NCI-H2081 treated with DMSO at 0.1 percent for 48 hours (cell line): ENCODE measurements at places on chromosomes 1 and 21.

GRCh38 chr1:36446746-36447145, 3.5 kb downstream of the OSCP1 start:
- DNase-seq = no peak

DNA sequence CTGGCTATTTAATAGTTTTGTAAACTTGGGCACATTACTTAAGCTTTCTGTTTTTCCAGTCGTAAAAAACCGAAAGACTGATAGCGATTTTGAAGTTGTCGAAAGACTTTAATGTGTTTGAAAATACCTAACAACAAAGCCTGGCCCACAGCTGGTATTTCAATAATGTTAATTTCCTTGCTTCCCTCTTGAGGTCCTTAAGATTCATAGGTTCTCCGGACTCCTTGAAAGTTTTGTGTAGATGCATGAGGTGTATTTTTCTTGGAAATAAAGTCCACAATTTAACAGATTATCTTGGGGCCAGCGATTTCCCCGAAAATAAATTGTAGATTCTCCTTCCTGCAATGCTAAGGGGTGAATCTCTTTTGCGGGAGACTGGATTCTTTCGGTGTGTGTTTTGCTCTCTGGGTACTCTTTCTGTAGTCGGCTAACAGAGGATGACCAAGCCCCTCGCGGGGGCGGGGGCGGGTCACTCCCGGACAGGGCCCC, 735 bp upstream of the YTHDF2 start:
- no peak for DNase-seq

DNA sequence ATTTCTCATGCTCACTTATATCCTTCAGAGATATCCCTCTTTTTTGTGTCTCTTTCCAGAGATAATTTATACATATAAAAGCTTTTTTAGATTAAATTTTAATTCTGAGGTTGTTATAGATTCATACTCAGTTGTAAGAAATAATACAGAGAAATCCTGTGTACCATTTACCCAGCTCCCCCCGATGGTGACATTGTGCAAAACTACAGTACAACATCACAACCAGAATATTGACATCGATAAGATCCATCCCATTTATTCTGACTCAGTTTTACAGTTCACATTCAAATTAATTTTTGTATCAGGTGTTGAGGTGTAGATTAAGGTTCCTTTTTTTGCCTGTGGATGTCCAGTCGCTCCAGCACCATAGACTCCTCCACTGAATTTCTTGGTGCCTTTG, 14.3 kb downstream of the DMRTB1 start:
- no peak for DNase-seq

DNA sequence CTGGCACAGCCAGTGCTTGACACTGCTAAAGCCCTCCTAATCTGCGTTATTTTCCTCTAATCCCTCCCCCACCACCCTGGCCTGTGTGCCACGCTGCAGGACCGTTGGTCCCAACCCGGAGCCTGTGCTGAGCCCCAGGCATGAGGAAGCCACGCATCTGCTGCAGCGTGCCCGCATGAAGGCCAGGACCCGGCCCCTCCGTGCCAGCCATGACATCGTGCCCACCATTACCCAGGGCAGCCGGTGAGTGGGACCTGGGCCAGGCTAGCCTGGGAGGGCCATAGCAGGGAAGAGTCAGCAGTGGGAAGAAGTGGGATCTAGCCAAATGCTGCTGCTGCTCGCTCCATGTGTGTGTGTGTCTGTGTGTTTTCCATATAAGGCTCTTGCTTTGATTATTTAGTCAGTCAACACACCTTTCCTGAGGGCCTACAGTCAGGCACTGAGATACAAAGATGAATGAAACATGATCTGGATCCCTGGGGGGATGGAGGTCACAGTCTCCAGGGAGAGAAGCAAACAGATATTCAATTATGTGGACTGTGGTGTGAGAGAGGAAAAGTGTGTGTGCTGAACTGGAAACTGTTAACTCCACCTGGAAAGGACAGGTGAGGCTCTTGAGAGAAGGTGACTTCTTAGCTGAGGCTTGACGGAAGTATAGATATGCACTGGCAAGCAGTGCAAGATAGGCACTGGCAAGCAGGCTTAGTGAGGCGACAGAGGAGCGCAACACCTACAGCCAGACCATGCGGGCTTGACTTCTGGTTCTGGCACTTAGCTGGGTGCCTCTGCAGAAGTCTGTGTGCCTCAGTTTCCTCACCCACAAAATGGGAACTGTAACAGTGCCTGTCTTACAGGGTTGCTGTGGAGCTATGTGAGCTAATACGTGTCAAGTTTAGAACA, 15.9 kb downstream of the KIAA1614 start:
- no peak for DNase-seq

DNA sequence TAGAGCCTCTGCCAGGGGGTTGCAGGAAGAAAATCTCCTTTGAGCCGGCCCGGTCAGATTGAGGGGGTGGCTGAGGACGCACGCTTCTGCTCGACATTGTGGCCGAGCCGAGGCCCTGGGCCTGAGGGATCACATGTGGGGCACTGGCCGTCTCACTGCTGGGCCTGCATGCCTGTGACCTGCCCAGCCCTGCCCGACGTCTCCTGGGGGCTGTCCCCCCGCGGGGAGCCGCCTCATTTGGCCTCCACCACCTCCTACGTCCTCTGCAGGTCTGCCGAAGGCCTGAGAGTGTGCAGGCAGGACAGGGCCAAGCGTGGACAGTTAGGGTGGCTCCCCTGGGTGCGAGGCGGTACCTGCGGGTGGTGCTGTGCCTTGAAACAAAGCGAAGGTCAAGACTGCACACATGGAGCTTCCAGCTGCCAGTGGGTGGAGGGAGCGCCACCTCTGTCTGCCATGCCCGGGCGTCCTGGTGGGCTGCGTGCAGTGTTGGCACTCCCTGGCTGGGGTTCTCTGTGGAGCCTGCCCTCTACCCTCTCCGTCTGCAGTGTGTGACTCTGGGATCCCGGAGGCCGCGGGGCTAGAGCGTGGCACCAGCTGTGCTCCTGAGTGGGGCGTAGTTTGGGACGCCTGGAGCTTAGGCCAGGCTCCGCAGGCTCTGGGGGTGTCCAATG, 51.7 kb downstream of the PCNT start:
- no peak for DNase-seq

DNA sequence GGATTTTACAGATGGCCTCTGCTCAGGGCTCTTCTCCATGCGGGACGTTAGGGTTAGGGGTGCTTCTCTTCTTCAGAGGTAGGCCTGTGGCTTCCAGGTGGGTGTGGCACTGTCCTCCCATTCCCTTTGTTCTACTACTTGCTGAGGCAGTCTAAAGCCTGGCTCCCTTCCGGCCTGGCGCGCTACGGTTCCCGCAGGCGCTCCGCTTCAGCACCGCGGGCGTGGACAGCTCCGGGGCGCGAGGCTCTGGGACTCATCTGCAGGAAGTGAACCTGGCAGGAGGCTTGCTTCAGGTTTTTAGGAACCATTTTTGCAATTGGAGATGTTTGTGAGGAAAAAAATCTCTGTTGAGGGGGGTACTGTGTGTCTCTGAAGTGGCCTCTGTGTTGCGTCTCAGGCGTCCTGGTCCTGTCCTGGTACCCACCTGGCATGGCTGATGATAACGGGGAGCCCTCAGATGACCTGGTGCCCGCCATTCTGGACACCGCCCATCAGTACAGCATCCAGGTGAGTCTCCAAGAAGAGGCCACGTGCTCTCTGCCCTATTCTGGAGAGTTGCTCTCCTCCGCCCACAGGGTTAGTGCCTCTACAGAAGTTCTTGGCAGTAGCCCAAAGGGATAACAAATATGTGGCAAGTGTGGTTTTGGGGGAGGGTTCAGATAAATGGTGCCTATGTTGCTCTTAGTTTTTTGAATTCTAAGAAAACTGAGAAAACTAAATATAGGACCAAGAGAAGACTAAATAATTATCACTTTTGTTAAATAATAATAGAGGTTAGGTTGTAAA, 1.9 kb downstream of the MANEAL start:
- peak; percentile 31 for DNase-seq

GRCh38 chr1:157132616-157133167, 5.5 kb downstream of the ETV3 start:
- DNase-seq = no peak

DNA sequence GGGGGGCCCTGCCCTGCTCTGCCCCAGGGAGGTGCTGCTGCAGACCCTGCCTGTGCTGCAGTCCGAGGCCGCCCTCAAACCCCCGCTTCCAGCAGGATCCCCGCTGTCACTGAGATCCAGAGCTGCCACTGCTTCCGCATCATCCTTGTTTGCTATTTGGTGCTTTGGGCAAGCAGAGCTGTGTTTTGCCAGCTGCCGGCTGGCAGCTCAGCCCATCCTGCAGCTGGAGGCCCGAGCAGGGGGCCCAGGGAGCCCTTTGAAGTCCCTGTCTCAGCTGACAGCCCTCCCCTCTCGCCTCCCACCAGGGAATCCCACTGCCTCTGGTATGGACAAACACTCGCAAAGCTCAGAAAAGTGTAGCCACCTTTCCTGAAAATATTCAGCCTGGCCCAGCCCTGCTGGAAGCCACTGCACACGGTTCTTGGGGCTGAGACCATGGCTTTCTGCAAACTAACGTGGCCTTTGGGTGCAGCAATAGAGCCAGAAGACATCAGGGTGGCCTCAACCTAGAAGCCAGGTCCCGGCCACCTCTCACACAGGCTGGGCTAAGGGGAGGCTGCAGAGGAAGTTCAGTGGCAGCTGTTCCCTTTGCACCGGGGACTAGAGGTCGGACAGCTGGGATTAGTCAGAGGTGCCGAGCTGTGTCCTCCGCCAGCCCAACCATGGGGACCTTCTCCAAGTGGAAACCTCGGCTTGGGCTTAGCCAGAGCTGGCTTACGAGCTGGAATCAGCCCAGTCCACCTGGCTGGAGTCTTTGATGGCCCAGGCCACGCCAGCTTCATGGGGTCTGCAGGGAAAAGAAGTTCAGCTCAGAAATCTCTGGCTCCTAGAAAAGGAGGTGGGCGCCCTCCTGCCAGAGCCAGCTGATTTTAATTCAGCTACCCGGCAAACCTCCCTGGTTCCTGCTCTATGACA, 107.1 kb downstream of the SPSB1 start:
- DNase-seq = peak; percentile 69

GRCh38 chr1:61523229-61523628, 201.7 kb downstream of the TM2D1 start:
- no peak for DNase-seq

DNA sequence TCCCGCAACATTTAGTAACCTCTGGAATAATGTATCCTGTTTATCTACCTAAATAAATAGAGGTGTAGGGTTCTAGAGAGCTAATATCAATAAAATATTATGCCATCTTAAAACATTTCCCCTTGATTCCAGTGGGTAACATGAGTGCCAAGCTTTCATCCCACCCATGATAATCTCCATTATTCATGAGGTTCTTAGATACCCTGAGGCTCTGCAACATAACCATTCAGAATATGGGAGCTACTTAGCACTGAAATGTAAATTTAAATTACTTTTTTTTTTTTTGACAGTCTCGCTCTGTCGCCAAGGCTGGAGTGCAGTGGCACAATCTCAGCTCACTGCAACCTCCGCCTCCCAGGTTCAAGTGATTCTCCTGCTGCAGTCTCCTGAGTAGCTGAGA, 832.7 kb downstream of the BRINP3 start:
- DNase-seq = no peak

DNA sequence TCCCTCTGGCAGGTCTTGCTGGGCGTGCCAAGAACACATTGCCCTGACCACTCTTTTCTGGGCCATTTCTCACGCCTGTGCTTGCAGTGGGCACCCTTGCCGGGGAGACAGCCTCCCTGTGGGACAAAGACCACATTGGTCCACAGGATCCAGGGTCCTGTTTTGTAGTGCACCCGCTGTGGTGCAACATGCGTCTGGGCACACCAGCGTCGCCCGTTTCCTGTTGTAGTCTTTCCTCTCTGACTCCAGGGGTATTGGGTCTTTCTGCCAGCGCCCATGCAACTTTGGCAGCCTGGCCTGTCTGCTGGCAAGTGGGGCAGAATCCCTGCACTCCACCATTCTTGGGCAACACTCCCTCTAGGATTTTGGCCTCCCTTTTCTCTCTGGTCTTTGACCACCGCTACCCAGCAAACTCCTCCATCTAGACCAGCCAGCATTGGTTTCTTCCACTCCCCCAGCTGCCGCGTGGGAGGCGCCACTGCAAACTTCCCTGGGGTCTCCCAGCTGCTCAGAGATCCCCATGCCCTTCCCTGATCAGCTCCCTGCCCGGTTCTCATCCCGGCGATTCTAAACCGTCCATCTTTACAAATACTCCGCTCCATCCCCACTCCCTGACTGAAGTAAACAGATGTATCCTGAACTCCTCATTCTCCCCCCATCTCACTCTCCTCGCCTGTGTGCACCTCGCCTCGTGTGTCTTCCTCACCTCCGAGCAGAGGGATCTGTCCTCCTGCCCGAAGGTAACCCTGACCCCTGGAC, 1.2 kb upstream of the TPRG1L start:
- no peak for DNase-seq

DNA sequence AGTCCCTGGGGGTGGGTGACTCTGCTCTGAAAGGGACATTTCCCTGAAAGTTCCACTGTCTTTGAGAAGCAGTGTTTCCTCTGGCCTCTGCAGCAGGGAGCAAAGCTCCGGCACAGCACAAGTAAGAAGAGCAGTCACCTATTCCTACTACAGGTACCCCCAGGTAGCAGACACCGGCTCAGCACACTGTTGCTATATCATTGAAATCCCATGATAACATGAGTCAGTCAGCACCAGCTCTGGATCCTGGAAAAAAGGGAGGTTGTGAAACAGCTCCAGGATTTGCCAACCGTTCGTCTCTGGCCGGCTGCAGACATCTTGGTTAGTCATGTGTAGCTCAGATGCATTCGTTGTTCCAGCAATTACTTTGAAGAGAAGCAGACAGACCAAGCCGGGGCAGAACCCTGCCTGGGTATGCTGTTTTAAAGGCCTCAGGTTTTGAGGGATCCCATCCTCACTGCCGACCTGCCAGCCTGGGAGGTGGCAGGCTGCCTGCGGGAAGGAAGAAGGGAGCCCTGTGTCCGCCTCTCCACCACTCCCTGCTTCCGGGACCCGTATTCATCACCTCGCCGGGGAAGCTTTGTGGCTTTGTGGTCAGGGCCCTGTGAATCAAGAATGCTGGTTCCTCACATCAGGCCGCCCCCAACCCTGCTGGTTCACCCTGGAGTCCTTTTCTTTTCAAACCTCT, 139.2 kb downstream of the CLIC6 start:
- no peak for DNase-seq

GRCh38 chr1:33211972-33212371, 30.1 kb upstream of the TRIM62 start:
- no peak for DNase-seq

DNA sequence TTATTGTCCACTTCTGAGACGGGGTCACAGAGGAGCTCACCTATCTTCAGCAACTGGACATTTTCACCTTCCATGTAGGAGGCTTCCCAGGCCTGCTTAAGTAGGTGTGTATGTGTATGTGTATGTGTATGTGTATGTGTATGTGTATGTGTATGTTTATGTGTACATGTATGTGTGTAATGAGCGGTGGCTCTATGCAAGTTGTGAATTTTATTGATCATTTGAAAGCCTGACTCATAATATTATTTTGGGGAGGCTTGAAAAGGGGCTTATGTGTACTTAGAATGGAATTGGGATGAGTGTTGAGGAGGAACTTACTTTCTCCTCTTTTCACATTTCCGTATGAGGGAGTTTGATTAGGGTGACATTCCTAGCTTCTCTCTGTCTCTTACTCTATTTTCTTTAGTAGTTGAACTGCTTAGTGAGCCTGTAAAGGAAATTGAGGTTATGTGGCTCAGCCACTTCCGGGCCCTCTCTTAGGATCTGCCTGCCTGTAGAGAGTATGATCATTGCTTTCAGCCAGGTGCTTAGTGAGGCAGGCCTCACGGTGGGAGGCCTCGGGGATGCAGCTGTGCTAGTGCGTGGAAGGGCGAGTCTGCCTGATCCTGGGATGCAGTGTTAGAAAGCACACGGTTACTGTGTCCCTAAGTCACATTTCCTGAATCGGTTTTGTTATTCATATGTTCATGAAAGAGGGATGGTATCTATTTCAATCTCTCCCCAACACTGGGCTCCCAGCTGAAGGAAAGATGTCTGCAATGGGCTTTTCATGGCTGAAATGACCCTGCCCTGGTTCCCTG, 61.0 kb downstream of the IER5 start:
- DNase-seq = no peak
